ENCODE measurements at places on chromosomes 1 and 21.

DNA sequence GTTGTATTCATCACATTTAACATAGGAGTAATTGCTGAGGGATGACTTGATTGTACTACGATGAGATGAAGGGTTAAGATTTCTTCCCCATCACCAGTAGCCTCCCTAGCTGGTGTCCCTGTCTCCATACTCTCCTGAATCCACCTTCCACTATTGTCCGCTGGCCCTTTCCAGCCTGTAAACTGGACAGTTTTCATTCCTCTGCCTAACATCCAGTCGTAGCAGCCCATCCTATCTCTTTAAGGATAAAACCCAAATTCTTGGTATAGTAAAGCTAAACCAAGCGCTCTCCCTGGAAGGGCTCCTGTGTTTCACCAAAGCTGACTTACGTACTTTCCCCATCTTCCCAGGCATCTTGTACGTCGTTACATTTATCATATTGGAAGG is 670 bp downstream of the COX20 start:
- no peak for DNase-seq

DNA sequence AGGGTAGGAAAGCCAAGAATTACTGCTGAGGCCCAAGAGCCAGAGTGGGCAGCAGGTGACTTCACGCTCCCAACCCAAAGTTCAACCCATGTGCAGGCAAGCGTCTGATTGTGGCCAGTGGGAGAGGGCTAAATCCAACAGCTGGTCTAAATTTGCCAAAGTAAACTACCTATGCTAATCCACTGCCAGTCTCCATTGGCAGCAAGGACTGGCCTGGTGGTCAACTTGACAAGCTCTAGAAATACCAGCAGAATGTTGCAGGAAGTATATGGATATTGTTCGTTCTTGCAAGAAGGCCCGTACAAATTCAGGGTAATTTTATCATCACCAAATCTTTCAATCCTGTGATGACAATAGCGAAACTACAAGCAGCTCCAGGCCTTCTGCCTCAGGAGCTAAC is 1.5 kb downstream of the TMEM63A start:
- no peak for DNase-seq

- DNase-seq = no peak
These were observed 13.0 kb downstream of the UBE4B start for GRCh38 chr1:10045480-10046355.

GRCh38 chr1:9455487-9456234 is 83.6 kb upstream of the SLC25A33 start:
- DNase-seq = peak; percentile 87

DNA sequence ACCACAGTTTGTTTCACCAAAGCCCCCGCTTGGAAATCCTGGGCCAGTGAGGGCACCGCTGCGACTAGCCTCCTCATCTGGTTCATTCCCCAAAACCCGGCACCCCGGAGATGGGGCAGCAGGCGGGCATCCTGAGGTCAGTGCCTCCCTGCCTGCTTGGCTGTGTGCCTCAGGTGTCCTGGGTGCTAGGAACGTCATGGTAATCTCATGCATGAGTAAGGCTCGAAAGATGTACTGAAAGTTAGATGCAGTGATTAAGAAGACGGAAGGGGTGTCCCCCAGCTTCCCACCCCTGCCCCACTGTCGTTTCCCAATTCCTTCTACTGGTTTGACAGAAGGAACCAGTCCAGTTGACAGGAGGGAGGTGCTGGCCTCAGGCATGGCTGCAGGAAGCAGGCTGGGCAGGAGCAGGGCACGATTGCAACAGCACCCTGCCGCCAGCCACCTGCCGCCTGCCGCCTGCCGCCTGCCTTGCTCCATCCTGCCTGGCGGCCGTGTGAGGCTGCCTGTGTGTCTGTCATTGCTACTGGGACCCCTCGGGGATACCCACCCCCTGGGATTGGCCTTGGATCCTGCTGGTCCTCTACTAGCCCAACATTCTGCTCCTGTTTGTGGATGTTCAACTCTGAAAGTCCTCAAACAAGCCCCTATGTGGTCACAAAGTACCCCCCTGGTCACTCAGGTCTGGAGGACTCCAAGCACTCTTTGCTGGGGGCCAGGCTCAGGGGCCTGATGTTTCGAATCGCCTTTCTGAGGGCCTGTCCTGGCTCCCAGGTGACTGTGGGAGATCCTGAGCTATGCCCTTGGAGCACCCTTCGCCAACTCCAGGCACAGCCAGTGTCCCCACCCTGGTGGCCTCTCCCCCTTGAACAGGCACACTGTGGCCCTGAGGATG is 73.0 kb upstream of the IFFO2 start:
- DNase-seq = no peak

- DNase-seq = no peak
These were observed 45.5 kb upstream of the RASAL2 start for GRCh38 chr1:178048426-178048825.

GRCh38 chr1:213622365-213623063 is 365.3 kb upstream of the PROX1 start:
- peak; percentile 58 for DNase-seq

DNA sequence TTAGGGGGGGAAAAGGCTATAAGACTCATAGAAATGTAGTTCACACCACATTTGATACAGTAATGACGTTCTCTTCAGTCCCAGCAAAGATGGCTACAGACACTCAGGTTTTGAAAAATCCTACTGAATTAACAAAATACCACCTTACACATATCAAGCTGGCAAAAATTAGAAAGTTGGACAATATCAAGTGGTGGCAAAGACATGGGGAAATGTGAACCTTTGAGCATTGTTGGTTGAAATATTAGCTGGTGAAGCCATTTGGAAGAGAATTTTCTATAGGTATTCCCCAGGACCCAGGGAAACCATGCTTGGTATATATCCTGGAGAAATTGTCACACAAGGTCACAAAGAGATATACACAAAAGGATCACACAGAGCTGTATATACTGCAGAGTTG is 163.0 kb downstream of the ADSS2 start:
- no peak for DNase-seq

GRCh38 chr1:10909697-10910680 is 102.5 kb upstream of the TARDBP start:
- DNase-seq = no peak

DNA sequence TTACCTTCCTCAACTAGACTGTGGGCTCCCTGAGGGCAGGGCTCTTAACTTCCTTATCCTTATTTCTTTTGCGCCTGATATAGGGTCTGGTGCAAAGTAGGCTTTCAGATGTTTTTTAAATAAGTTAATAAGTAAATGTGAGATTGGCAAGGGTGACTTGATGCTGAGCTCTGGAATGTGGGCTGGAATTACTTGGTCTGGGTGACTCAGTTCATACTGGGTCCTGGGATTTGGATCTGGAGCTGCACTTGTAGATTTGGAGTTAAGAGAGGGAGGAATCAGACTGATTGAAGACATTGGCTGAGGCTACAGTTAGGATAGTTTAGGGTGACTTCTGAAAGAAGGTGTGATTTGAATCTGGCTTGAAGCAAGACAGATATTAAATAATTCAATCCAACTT is 190.9 kb downstream of the GIPC2 start:
- DNase-seq = no peak
